Esophagus squamous epithelium (tissue), 5 donors: ENCODE measurements at places on chromosomes 16 and 17.

DNA sequence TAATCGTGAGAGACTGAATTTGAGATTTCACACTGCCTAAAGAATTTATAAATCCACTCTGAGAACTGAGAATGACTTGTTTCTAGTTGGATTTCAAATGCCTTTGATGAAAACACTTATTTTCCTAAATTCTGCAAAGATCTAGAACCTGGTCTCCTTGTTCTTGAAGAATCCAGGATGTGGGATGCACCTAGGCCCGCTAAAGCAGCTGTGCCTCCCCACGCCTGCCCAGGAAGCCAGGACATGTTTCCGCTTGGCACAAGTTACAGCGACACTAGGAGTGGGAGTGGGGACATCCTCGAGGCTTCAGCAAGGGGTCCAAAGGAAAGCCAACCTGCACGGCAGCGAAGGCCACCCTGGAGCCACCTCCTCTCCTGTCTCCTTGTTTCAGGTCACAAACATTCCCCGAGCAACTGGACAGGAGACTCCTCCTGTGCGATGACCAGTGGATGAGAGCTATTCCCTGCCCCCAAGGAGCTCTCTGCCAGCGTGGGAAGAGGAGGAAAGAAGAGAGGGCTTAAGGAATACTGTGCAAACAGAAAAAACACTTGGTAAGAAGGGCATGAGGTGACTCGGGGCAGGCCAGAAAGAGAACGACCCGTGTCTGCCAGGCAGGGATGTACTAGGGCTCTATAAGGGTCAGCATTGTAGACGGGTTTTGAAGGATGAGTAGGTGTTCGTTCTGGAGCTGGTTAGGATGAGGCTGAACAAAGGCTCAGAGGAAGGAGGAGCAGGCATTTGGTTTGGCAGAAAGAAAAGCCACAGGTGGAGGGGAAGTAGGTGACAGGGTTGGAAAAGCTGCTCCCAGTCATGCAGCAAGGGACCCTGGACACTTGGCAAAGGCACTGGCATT lies 11.1 kb downstream of the VAC14 start:
- DNase-seq = no peak

DNA sequence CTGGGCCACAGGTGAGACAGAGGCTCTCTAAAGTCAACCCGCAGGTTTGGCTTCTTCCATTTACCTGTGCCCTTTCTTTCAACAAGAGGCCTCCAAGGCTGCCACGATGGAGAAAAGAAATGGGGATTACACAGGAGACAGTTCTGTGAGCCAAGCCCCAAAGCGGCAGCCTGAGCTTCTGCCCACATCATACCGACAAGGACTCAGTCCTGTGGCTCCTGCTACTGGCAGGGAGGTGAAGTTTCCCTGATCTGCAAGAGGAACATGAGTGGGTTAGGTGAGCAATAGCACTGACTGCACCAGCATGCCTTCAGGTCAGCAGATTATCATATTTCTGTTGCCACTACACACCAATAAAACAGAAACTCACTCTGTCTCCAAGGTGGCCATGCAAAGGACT lies 800.0 kb downstream of the KCNJ18 start:
- DNase-seq = no peak

DNA sequence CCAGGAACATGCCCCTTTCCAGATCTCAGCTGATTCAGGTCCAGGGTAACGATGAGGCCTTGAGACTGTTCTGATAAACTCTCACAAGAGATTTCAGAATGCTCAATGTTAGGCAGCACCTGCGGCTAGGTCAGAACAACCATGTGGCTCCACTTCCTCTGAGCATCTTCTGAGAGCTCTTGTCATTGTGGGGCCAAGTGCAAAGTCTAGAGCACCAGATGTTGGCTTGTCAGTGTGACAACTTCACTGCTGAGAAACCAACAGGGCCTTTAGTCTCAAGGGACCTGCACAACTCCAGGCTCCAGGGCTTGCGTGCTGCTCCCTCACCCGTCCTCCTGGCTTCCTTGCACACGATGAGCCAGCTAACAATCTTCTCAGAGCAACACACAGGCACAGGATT lies 29.0 kb downstream of the FCSK start:
- DNase-seq = no peak

DNA sequence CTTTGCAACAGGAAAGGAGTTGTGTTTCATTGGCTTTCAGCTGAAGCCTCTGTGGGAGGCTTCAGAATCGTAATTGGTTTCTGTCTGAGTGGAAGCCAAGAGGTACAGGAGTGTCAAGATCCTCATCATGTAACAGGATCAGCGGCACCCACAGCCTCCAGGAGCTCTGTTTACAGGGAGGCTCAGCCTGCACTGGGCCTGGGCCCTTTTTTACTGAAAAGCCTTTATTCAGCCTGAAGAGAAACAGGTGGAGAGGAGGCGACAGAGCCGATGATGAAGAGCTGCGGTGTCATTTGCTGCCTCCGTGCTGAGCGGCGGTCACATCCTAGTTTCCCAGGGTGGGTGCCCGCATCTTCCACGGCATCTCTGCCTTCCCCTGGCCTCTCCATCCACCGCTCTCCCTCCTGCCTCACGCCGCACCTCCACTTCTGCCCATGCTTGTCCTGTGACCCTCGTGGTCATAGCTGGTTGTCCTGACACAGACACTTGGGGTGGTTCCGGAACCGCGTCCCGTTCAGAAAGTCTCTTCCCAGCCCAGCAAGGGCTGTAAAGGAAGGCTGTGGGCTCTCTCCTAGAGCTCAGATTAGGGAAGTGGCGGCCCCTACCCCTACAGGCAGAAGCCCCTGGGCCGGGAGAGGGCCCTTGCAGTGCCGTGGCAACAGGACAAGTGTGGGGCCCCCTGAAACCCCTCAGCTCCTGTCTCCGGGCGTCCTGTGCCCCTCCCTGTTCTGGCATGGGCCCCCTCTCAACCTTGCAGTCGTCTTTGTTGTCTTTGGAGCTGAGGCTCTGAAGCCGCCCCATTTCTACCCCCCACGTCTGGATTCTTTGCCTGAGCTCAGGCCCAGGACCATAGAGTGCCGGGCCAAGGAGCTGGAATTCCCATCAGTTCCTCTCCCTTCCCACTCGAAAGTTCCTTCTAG lies 53.9 kb upstream of the CHMP6 start:
- no peak for DNase-seq

GRCh38 chr17:80848449-80849102 lies 143.1 kb upstream of the CHMP6 start:
- no peak for DNase-seq

DNA sequence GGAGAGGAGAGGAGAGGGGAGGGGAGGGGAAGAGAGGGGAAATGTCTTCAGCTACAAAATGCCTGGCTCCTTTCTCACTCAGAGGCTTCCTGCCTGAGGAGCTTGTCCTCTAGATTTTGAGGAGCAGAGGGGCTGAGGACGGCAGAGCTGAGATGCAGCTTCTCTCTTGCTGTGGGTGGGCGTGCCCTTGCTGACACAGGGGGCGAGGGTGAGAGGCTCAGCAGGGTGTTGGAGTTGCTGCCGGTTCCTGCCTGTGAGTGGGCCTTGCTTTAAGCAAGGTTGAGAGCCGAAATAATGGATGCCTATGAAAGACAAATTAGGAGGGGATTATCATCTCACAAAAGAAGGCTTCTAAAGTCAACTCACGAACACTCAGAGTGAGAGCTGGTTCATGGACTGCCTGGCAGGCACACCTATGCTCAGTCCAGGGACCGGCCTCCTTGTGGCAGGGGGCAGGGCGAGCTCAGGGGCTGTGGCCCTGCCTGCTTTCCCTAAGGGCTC lies 215.6 kb downstream of the MSI2 start:
- no peak for DNase-seq

DNA sequence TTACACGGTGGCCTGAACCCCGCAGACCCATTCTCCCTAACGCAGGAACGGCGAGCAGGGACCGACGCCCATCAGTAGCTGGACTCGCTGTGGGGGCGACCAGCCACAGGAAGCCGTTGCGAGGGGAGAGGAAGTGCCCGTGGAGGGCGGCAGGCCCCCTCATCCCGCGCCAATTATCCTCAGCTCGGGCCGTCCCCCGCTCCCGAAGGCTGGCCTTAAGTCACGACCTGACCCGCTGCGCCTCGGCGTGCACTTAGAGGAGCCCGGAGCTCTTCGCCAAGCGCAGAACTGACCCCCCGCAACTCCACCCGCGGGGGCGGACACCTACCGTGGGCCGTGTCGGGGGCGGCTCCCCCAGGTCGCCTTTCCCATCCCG lies 401 bp downstream of the ARL16 start:
- DNase-seq = no peak

GRCh38 chr17:17931159-17931558 lies 41.0 kb downstream of the TOM1L2 start:
- DNase-seq = no peak

- no peak for DNase-seq
These were observed 37.2 kb upstream of the ETV4 start for GRCh38 chr17:43583332-43583731.

GRCh38 chr17:8961829-8962228 lies 3.7 kb downstream of the PIK3R5 start:
- DNase-seq = no peak

DNA sequence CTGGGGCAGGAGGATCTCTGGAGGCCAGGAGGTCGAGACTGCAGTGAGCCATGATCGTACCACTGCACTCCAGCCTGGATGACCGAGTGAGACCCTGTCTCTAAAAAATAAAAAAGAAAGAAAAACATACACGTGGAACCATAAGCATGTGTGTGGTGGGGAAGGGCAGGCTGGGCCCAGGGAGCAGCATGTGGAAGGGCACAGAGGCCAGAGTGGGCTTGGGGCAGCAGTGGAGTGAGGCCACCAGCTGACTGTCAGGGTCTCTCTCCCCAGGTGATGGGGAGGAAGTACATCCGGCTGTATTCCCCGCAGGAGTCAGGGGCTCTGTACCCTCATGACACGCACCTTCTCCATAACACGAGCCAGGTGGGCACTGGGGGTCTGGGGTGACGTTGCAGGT lies 16.8 kb downstream of the KDM8 start:
- DNase-seq = no peak

DNA sequence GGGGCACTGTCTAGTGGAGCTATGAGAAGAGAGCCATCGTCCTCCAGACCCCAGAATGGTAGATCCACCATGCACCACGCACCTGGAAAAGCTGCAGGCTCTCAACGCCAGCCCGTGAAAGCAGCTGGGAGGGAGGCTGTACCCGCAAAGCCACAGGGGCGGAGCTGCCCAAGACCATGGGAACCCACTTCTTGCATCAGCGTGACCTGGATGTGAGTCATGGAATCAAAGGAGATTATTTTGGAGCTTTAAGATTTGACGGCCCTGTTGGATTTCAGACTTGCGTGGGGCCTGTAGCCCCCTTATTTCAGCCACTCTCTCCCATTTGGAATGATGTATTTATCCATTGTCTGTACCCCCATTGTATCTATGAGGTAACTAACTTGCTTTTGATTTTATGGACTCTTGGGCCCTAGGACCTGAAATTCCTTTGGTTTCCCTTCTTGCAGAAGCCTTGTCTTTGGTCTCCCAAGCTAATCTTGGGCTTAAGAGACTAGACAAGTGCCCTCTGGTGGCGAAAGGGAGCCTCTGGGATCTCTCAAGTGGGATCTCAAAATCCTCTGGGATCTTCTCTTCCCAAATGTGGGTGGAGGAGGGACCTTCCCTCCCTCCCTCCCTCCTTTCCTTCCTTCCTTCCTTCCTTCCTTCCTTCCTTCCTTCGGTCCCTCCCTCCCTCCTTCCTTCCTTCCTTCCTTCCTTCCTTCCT lies 58.2 kb upstream of the HAPSTR1 start:
- no peak for DNase-seq

GRCh38 chr17:78689029-78689428 lies 93.0 kb downstream of the CYTH1 start:
- DNase-seq = no peak

- no peak for DNase-seq
These were observed 32.7 kb downstream of the CDK5RAP3 start for GRCh38 chr17:48003417-48004151.
